ENCODE measurements at places on chromosomes 5 and 9.

DNA sequence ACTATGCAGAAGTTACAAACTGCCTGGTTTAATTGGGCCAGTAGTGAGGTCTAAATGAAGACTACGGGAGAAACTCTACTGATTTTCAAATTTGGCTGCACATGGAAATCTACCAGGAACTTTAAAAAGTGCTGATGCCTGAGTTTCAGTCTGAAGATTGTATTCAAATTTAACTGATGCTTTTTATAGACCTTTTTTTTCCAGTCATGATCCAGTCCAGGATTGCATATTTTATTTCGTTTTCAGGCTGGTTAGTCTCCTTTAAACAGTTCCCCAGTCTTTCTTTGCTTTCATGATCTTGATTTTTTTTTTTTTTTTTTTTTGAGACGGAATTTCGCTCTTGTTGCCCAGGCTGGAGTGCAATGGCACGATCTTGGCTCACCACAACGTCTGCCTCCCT is 23.7 kb upstream of the SPZ1 start:
- DNase-seq, result no peak

- DNase-seq, result no peak
These were observed 34.7 kb upstream of the DMXL1 start for GRCh38 chr5:119036101-119036762.

DNA sequence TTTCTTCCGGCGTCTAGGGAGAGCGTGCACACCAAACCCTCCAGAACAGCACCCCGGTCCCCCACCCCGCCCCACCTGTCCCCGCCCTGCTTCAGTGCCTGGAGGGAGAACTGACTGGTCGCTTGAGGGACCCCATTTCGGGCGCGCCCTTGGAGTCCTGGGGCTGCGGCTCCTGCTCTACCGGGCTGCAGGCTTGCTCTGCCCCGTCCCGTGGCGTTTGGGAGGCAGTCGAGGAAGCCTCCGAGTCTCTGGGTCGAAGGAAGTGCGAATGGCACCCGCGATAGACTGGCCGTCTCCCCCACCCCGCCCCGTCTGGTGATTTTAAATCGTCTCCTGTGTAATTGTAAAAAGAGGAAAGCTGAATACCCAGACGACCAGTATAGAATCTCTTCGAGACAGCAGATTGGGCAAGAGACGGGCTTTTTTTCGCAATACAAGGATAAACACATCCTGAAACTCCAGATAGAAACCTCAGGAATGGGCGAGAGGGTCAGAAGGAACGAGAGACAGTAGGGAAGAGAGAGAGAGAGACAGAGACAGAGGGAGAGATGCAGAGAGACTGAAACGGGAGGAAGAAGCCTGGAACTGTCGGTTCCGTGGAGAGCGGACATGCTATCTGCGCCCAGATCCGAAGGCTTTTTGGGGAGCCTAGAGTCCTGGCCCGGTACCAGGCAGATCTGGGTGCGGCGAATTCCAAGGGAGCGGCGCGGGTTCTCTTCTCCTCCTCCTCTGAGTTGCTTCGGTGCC is 9.9 kb downstream of the PRDM6 start:
- DNase-seq, result no peak

- DNase-seq, result no peak
These were observed 55.6 kb downstream of the ANGPTL2 start for GRCh38 chr9:127066851-127067136.

DNA sequence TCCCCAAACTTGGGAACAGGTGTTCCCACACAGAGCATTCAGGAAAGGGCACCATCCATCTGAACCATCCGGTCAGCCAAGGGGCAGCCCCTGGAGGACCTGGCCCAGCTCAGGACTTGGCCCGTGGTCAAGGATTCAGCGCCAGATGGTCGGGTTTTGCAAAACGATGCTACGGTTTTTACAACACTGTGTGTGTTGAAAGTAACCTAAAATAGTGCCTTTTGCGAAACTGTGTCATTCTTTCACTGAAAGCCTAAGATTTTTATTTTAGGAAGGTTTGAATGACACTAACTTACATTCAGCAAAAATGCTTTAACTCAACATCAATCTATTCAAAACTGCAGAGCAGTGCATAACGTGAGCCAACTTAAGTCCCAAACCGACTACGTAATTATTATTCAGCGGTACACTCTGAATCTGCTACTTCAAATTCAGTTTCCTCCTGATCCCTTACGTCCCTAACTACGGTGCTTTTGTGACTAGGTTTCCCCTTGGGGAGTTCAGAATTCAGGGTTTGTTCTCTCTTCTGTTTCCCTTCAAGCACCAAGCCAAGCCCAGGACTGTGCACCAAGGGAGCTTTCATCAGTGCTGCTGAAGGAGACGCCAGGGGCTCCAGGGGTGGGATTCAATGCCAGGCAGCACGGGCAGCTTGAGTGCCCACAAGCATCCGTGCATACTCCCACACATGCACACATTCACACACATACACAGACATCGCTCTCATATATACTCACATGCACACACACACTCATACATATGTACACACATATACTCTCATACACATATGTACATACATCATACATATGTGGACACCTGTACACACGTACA is 25.8 kb downstream of the LPCAT1 start:
- no peak for DNase-seq

- no peak for DNase-seq
These were observed 44.9 kb upstream of the LIFR start for GRCh38 chr5:38601133-38601862.
